ENCODE measurements at places on chromosomes 4 and X. TPM values are rescaled to one million over a fixed set of nuclear protein-coding genes. Genes with fewer than 3 reads are reported as not detected.

Gene TREX2
- total RNA-seq: 0.84 TPM

Gene USP26
- not detected for total RNA-seq

Gene DAPP1
- total RNA-seq: not detected

Gene UGT2A1
- not detected for total RNA-seq

Gene CXCL11
- not detected for total RNA-seq

Gene N4BP2
- 1.3 TPM for total RNA-seq

Gene FDCSP
- total RNA-seq: not detected

Gene SAGE1
- total RNA-seq: not detected

Gene DNASE1L1
- 41.4 TPM for total RNA-seq

Gene GPR119
- not detected for total RNA-seq

Gene DMRTC1
- not detected for total RNA-seq

Gene PDGFRA
- total RNA-seq: 69.4 TPM

Gene FRMPD3
- total RNA-seq: under 0.01 TPM

Gene CCSER1
- not detected for total RNA-seq

Gene TEX11
- not detected for total RNA-seq

Gene ABCD1
- total RNA-seq: 11.9 TPM

Gene SLC9B1
- not detected for total RNA-seq

Gene TKTL2
- total RNA-seq: not detected

Gene CXCL8
- total RNA-seq: 5.6 TPM

Gene ZNF518B
- total RNA-seq: 10.1 TPM

Gene SATL1
- total RNA-seq: not detected

Gene FHIP1A
- 0.59 TPM for total RNA-seq

Gene CENPVL2
- not detected for total RNA-seq

Gene ACE2
- total RNA-seq: not detected

Gene ETDC
- total RNA-seq: not detected

Gene LIMCH1
- total RNA-seq: 0.34 TPM

Gene RBM47
- 0.50 TPM for total RNA-seq

Gene MAGEB1
- total RNA-seq: not detected

Gene SMIM10
- total RNA-seq: 11.4 TPM

Gene MYOZ2
- total RNA-seq: not detected

Gene OCIAD2
- 39.5 TPM for total RNA-seq

Gene ADGRG4
- total RNA-seq: not detected

Gene DDIT4L
- total RNA-seq: 1.3 TPM

Gene ATP5ME
- 114 TPM for total RNA-seq

Gene IGFBP7
- total RNA-seq: 26.7 TPM

Gene PAGE4
- total RNA-seq: not detected

Gene HELT
- not detected for total RNA-seq

Gene FAM184B
- not detected for total RNA-seq

Gene BCORL1
- total RNA-seq: 2.5 TPM

Gene ENPEP
- total RNA-seq: 0.15 TPM

Gene CT45A1
- not detected for total RNA-seq

Gene DCX
- total RNA-seq: not detected

Gene CT47B1
- total RNA-seq: not detected

Gene SERPINA7
- not detected for total RNA-seq

Gene IBSP
- not detected for total RNA-seq

Gene USP17L5
- not detected for total RNA-seq

Measured in bronchus fibroblast of lung (primary cell).